ENCODE measurements at places on chromosomes 1 and 21. TPM values are rescaled to one million over a fixed set of nuclear protein-coding genes. Genes with fewer than 3 reads are reported as not detected.

DNA sequence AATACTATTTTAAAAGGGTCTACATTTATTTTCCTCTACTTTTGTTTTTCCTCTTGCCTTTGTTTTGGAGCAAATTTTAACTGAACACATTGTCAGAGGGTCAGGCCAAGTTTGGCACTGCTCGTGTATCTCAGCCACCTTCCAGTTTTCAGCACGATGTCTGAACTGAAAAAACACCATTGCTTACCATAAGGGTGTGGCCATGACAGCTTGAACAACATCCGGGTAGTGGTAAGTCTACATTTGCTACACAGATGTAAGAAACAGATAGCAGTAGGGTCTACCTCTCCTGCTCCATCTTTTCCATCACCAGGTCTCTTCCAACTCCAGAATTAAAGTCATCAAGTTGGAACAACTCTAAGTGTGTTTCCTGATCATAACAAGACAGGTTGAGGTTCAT, 4.2 kb downstream of the HIVEP3 start:
- DNase-seq, result no peak

- no peak for DNase-seq
These were observed 945 bp upstream of the WNT9A start for GRCh38 chr1:227948493-227949260.

- DNase-seq, result no peak
These were observed 442.1 kb upstream of the NR5A2 start for GRCh38 chr1:199585392-199585791.

DNA sequence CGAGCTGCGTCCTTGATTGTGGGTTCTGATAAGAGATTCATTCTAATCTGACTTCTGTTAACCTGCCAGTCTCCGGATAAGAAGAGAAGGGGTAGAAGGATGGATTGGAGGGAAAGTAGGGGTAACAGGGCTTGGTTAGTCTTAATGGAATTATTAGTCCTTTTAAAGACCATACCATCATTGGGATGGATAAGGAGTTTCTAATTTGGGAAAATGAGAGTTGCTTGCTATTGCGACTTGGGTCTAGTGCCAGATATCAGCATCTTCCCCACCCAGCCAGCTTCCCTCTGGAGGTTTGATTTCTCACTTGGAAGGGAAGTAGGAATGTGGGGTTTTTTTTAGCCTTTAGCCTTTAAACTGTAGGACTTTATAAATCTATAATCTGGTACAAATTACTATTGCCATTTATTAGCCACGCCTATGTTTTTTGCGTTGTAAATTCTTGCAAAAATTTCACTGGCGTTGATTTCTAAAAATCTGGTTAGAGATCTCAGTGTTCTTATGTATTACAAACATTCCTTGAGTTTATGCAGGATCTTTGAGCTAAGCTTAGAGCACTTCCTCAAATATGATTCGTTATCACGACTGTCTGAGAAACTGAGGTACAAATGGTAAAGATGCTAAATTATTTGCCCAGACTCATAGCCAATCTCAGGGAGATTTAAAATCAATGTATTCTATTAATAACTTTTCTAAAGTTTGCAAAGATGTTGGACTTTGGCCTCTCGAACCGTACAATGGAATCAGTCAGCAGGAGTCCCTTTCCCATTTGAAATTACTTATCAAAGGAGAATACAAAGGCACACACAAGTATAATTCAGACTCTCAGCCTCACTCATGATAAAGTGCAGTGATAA, 1.3 kb downstream of the FAM20B start:
- peak; percentile 46 for DNase-seq

DNA sequence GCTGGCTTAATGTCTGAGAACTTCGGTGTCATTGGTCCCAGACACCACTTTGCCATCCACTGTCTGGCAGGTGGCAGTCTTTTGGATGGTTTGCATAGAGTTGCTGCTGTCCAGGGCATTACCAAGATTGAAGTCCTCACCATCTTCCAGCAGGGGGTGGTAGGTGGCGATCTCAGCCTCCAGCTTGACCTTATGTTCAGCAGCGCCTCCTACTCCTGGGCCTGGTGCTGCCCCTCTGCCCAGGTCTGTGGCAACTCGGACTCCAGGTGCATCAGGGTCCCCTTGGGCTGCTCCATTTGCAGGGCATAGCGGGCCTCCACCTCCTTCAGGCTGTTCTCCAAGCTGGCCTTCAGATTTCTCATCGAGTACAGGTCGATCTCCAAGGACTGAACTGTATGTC, 573.3 kb upstream of the NCAM2 start:
- DNase-seq, result no peak

- no peak for DNase-seq
These were observed 48.0 kb downstream of the BACE2 start for GRCh38 chr21:41215856-41216408.

DNA sequence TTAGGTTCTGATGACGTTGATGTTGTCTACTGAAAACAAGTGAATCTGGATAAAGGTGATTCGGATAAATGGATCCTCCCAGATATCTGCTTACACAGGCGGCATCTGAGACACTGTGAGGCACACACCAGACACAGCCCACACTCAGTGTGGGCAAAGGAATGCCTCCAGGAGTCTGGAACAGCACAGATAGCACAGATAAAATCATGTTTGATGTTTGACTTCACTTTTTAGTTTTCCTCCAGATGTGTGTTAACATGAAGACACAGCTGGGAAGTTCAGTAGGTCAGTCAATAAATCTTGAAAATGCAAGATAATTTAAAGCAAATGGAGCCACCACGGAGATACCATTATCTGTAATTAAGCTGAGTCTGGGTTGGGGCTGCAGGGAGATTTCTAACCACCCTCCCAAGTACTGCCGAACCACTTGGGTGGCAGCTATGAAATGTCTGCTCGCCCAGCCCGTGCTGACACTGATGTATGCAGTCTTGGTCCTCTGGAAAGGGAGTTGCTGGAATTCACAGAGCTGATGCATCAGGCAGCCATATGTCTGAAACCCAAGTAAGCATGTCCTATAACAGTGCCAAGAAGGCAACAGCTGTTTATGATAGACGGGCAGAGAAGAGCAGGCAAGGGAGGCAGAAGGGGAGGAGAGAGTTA, 11.7 kb downstream of the CAPN9 start:
- DNase-seq, result no peak

GRCh38 chr1:203026666-203027663, 674 bp downstream of the PPFIA4 start:
- no peak for DNase-seq

DNA sequence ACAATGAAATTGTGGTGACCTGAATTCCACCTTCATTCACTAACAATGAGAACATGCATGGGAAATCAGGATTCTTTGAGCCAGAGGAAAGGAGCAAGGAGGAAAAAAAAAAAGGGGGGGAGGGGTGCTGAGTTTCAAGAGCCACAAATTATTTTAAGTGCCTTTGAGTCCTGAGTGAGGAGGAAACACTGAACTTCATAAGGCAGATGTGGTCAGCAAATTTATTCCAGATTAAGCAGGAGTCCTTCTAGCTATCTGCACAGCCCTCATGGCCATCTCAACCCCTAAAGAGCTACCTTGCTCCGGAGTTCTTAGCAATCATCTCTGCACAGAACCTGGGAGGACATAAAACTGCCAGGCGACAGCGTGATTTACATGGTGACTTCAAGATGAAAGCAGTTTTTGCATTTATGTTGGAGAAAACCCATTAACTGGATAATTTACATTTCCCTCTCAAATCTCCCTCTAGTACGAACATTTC, 21.7 kb downstream of the ASTN1 start:
- DNase-seq, result no peak

- no peak for DNase-seq
These were observed 42.0 kb downstream of the ZBTB18 start for GRCh38 chr1:244092964-244093638.

- no peak for DNase-seq
These were observed 488.5 kb upstream of the RUNX1 start for GRCh38 chr21:35537604-35538003.

DNA sequence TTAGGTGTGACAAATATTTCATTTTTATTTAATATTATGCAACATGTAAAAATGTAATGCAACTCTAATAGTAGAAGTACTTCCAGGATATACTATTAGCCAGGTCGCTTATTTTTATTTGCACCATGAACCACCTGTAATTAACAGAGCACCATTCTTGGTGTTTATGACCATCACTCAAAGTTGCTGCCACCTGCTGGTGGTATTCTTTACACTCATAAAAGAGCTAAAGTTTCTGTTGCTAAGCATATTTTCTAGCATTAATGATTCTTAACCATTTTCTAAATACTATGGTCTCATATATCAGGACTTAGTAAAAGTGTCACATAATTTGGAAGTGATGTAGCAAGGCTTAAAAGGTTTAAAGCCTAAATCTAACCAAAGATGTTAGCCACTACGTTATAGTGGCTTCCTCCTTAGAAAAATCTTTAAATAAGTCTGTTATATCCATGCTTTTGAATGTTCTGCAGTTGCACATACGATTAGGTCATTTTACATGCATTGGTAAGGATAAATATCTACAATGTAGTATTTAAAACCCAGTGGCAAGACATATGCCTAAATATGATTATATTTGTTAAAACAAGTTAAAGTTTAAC, 244.5 kb downstream of the NEGR1 start:
- DNase-seq, result peak; percentile 42

Gene EDN2
- total RNA-seq, result 0.83 TPM

Gene CLCA1
- total RNA-seq, result 0.37 TPM

Gene RUNX3
- 7.4 TPM for total RNA-seq
